Immature natural killer cell (primary cell): ENCODE measurements at places on chromosomes 16 and 17. TPM values are rescaled to one million over a fixed set of nuclear protein-coding genes. Genes with fewer than 3 reads are reported as not detected.

The SLC5A10 gene
- polyA plus RNA-seq, result not detected

GRCh38 chr17:37848690-37849616 lies 75.3 kb upstream of the TBC1D3K start:
- H3K4me1 ChIP-seq, result peaks cover 23% of the 10 kb centered on the region
- H3K27me3 ChIP-seq, result peaks cover 2% of the 10 kb centered on the region
- peak; percentile 22 for DNase-seq
- H3K27ac ChIP-seq, result peak overlapping the region; percentile 79
- no peak overlapping the region for H3K4me3 ChIP-seq
- no peaks in the 10 kb centered on the region for H3K36me3 ChIP-seq

DNA sequence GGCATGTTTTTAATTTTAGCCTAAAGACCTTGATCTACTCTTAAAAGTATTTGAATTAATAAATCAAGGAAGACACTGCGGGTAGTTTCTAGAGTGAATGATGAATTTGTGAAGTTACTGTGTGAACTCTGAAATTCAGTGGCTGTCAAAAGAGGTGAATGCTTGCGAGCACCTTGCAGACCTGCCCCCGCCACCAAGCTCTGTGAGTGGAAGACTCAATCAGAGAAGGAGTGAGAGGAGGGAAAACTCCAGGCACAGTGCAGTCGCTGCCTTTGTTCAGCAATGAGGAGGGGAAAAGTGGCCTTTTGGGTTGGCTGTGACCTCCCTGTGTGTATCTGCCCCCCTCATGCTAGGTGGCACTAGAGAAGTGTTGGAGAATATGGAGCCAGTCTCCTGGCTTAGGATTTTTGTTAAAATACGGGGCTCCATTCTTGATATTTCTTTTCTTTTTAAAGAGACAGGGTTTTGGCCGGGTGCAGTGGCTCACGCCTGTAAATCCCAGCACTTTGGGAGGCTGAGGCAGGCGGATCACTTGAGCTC lies 53.0 kb downstream of the LDHD start:
- no peaks in the 10 kb centered on the region for H3K36me3 ChIP-seq
- H3K27me3 ChIP-seq, result peaks cover 2% of the 10 kb centered on the region
- H3K27ac ChIP-seq, result no peak overlapping the region
- peaks cover 48% of the 10 kb centered on the region for H3K4me1 ChIP-seq

DNA sequence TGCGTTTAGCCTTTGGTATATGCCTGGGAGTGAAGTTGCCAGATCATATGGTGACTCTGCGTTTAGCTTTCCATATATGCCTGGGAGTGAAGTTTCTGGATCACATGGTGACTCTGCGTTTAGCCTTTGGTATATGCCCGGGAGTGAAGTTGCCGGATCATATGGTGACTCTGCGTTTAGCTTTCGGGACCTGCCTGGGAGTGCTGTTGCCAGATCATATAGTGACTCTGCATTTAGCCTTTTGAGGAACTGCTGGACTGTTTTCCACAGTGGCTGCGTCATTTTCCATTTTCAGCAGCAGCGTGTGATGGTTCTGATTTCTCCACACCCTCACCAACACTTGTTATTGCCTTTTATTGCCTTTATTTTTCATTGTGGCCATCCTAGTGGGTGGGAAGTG lies 73.0 kb downstream of the OR1D5 start:
- H3K27ac ChIP-seq, result no peak overlapping the region
- H3K36me3 ChIP-seq, result peaks cover 16% of the 10 kb centered on the region
- no peaks in the 10 kb centered on the region for H3K4me1 ChIP-seq
- DNase-seq, result no peak

DNA sequence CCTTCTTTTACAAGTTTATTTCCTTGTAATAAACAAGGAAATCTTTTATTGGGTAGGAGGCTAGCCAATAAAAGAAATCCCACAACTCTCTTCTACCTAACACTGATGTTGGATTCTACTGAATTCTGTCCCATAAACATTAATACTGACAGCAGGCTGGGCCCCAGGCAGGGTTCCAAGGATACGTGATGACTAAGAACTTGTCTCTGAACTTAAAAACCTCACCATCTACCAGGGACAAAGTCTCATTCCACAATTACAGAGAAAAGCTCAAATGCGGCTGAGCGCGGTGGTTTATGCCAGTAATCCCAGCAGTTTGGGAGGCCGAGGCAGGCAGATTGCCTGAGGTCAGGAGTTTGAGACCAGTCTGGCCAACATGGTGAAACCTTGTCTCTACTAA lies 64.9 kb downstream of the ARHGAP17 start:
- peaks cover 3% of the 10 kb centered on the region for H3K27me3 ChIP-seq
- no peak overlapping the region for H3K27ac ChIP-seq
- DNase-seq, result no peak
- no peak overlapping the region for H3K4me3 ChIP-seq

DNA sequence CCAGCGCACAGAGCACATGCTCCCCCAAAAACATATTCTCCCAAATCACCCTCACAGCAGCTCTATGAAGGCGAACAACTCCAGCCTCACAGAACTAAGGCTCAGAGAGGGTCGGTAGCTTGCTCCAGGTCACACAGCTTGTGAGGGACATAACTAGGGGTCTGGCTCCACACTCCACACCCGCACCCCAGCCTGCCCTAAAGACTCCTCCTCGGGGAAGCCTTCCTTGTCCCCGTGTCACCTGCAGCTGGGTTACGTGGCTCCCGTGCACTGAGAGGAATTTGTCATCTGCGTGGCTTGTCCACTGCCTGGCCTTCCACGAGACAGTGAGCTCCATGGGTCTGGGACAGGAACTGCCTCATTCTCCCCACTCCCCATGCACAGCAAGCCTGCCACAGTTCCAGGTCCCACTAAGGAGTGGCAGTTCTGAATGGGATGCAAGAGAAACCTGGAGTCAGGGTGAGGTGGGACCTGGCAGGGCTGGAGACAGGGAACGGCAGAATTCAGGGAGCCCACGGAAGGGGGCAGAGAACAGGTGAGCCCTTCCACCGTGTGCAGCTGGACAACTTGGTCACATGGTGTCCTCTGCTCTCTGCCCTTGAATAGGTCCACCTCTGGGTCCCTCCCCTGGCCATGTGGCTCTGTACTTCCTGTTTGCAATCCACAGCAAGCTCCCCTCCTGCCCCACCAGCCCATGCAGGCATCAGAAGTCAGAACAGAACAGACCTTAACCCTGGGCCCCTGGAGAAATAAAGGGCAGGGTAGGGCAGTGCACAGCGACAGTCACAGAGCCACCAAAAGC lies 27.4 kb downstream of the TNFRSF13B start:
- H3K4me3 ChIP-seq, result no peak overlapping the region
- H3K36me3 ChIP-seq, result peaks cover 7% of the 10 kb centered on the region
- DNase-seq, result no peak
- H3K27ac ChIP-seq, result no peak overlapping the region
- no peaks in the 10 kb centered on the region for H3K4me1 ChIP-seq

- peaks cover 3% of the 10 kb centered on the region for H3K36me3 ChIP-seq
- DNase-seq, result no peak
- H3K4me1 ChIP-seq, result peaks cover 63% of the 10 kb centered on the region
Observed at GRCh38 chr17:7240375-7240774, 1.1 kb upstream of the PHF23 start.
